ENCODE measurements at places on chromosomes 4 and X. TPM values are rescaled to one million over a fixed set of nuclear protein-coding genes. Genes with fewer than 3 reads are reported as not detected.

- no peak for DNase-seq
- no peaks in the 10 kb centered on the region for H3K36me3 ChIP-seq
- H3K4me3 ChIP-seq: no peak overlapping the region
- no peak overlapping the region for H3K27ac ChIP-seq
- H3K27me3 ChIP-seq: peaks cover 3% of the 10 kb centered on the region
Measured at GRCh38 chr4:85808864-85809263, 333.9 kb downstream of the ARHGAP24 start.

- no peaks in the 10 kb centered on the region for H3K4me1 ChIP-seq
- no peaks in the 10 kb centered on the region for H3K36me3 ChIP-seq
- H3K27me3 ChIP-seq: no peaks in the 10 kb centered on the region
- DNase-seq: no peak
- H3K4me3 ChIP-seq: no peak overlapping the region
- no peak overlapping the region for H3K27ac ChIP-seq
Measured at GRCh38 chr4:29852537-29852936, 867.6 kb upstream of the PCDH7 start.

DNA sequence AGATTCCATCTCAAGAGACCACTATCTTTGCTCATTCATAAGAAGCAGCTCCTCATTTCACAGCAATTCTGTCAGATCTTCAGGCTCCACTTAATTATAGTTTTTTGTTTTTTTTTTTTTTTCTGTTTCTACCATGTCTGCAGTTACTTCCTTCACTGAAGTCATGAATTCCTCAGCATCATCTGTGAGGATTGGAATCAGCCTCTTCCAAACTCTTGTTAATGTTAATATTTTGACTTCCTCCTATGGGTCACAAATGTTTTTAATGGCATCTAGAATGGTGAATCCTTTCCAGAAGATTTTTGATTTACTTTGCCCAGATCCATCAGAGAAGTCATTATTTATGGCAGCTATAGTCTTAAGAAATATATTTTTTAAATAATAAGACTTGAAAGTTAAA lies 53.1 kb downstream of the BMP2K start:
- H3K27me3 ChIP-seq: no peaks in the 10 kb centered on the region
- H3K27ac ChIP-seq: no peak overlapping the region
- no peak overlapping the region for H3K4me3 ChIP-seq
- H3K4me1 ChIP-seq: no peaks in the 10 kb centered on the region

- peaks cover 6% of the 10 kb centered on the region for H3K27me3 ChIP-seq
- no peak for DNase-seq
- no peaks in the 10 kb centered on the region for H3K4me1 ChIP-seq
- no peak overlapping the region for H3K4me3 ChIP-seq
- H3K36me3 ChIP-seq: no peaks in the 10 kb centered on the region
Measured at GRCh38 chrX:103063191-103063845, 653 bp downstream of the BEX1 start.

DNA sequence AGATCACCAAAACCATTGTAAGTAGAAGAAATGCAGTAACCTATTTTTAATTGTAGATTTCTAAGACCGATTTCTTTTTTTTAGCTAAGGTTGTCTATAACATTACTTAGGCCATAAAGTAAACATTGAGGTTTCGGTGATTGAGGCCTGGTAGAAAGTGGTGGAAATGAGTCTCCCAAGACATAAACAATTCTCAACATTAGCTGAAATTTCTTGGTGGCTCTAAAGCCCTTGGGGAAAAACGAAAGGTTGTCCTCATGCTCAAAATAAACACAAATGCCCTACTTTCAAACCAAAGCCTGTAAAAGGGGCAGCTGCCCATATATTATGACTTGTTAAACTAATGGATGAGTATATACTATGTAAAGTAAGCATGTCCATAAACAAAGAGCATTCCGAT lies 98.8 kb downstream of the SCFD2 start:
- no peak overlapping the region for H3K27ac ChIP-seq
- no peaks in the 10 kb centered on the region for H3K27me3 ChIP-seq
- DNase-seq: no peak
- no peaks in the 10 kb centered on the region for H3K4me1 ChIP-seq

DNA sequence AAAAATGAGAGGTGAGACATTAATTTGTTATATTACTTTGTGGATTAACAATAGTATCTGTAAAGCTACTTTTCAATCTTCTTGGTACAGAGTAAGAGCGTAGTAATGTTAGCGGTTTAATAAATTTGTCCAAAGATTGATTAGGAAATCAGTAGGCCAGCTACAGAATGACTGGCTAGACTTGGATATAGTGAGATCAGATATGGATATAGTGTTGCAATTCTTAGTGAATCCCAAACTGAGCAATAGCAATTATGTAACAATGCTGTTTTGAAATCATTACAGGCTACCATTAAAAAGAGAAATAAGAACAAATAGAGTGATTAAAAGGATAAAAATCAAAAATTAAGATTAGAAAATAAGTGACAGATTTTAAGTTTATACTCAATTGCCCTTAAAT lies 847 bp upstream of the UGT2A2 start:
- no peak overlapping the region for H3K27ac ChIP-seq
- no peaks in the 10 kb centered on the region for H3K36me3 ChIP-seq
- DNase-seq: no peak
- no peak overlapping the region for H3K4me3 ChIP-seq
- H3K4me1 ChIP-seq: no peaks in the 10 kb centered on the region

GRCh38 chr4:1285790-1286553 lies 3.7 kb upstream of the MAEA start:
- peak overlapping the region; percentile 15 for H3K27ac ChIP-seq
- H3K36me3 ChIP-seq: no peaks in the 10 kb centered on the region
- H3K4me1 ChIP-seq: peaks cover 17% of the 10 kb centered on the region

The KIF4A gene
- polyA plus RNA-seq: not detected

The CNGA1 gene
- not detected for polyA plus RNA-seq

- no peak overlapping the region for H3K27ac ChIP-seq
- DNase-seq: no peak
- H3K36me3 ChIP-seq: no peaks in the 10 kb centered on the region
- no peaks in the 10 kb centered on the region for H3K27me3 ChIP-seq
- no peak overlapping the region for H3K4me3 ChIP-seq
Measured at GRCh38 chr4:171650543-171650942, 162.7 kb upstream of the GALNTL6 start.

GRCh38 chr4:180810581-180810980 lies 1432.6 kb upstream of the TENM3 start:
- no peak overlapping the region for H3K27ac ChIP-seq
- no peak for DNase-seq
- no peaks in the 10 kb centered on the region for H3K27me3 ChIP-seq
- no peak overlapping the region for H3K4me3 ChIP-seq

DNA sequence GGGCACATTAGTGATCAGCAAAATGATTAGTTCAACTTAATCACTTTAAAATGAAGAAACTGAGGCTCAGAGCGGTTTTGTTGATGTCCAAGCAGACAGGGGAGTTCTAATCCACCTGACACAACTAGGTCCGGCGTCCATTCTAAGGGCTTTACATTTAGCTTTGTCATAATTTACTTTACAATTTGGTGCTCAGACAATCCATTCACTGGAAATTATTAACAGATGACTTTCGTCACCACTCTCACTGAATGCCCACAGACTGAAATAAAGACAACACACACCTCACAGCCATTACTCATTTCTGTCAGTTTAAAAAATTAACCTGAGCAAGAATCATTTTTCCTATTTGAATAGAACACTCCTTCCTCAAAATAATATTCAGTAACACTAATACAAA lies 10.8 kb downstream of the NR3C2 start:
- no peak overlapping the region for H3K27ac ChIP-seq
- peaks cover 5% of the 10 kb centered on the region for H3K36me3 ChIP-seq
- peaks cover 9% of the 10 kb centered on the region for H3K4me1 ChIP-seq
- H3K4me3 ChIP-seq: no peak overlapping the region
- H3K27me3 ChIP-seq: peaks cover 6% of the 10 kb centered on the region
